ENCODE measurements at places on chromosomes 16 and 17. TPM values are rescaled to one million over a fixed set of nuclear protein-coding genes. Genes with fewer than 3 reads are reported as not detected.

- H3K4me3 ChIP-seq: no peak overlapping the region
- H3K27ac ChIP-seq: no peak overlapping the region
- H3K27me3 ChIP-seq: no peaks in the 10 kb centered on the region
- H3K36me3 ChIP-seq: no peaks in the 10 kb centered on the region
Observed at GRCh38 chr16:64878940-64879339, 242.9 kb downstream of the CDH11 start.

Gene GCSH
- total RNA-seq: 24.7 TPM

- no peak overlapping the region for H3K27ac ChIP-seq
- H3K27me3 ChIP-seq: no peaks in the 10 kb centered on the region
- no peaks in the 10 kb centered on the region for H3K4me1 ChIP-seq
- no peak overlapping the region for H3K4me3 ChIP-seq
Observed at GRCh38 chr16:11674001-11674817, 6.0 kb downstream of the SNN start.

- no peak overlapping the region for H3K4me3 ChIP-seq
- H3K4me1 ChIP-seq: no peaks in the 10 kb centered on the region
- H3K27ac ChIP-seq: no peak overlapping the region
- no peaks in the 10 kb centered on the region for H3K36me3 ChIP-seq
- no peak for DNase-seq
Observed at GRCh38 chr17:36731811-36732210, 130.4 kb downstream of the MRM1 start.

GRCh38 chr17:69539781-69540319 is 125.4 kb downstream of the MAP2K6 start:
- no peaks in the 10 kb centered on the region for H3K4me1 ChIP-seq
- peak overlapping the region; percentile 63 for H3K27ac ChIP-seq
- no peaks in the 10 kb centered on the region for H3K27me3 ChIP-seq

DNA sequence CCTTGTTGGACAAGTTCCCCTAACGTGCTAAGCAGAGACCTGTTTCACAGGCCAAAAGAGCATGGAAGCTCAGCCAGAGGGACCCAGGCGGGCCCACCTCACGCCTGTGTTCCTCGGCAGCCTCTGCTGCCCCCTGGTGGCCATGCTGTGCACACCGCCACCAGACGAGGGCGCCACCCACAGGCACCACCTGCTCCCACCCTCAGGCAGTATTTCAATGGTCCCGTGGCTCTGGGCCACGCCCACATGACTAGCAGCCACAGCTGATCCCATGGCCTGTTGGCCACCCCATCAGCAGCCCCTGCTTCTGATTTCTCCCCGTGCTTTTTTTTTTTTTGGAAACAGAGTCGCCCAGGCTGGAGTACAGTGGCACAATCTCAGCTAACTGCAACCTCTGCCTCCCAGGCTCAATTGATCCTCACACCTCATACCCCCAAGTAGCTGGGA is 18.9 kb downstream of the MPG start:
- no peaks in the 10 kb centered on the region for H3K4me1 ChIP-seq
- H3K27me3 ChIP-seq: no peaks in the 10 kb centered on the region
- no peak overlapping the region for H3K4me3 ChIP-seq
- DNase-seq: peak; percentile 89
- no peak overlapping the region for H3K27ac ChIP-seq

GRCh38 chr16:1677339-1677738 is 740 bp upstream of the JPT2 start:
- H3K4me3 ChIP-seq: no peak overlapping the region
- no peaks in the 10 kb centered on the region for H3K4me1 ChIP-seq
- no peaks in the 10 kb centered on the region for H3K27me3 ChIP-seq
- no peak for DNase-seq

Gene SLC47A2
- 0.25 TPM for total RNA-seq

Gene ZP2
- total RNA-seq: 0.25 TPM

Gene SLC5A11
- 0.79 TPM for total RNA-seq

- no peak for DNase-seq
- no peak overlapping the region for H3K27ac ChIP-seq
- no peak overlapping the region for H3K4me3 ChIP-seq
- H3K4me1 ChIP-seq: no peaks in the 10 kb centered on the region
Observed at GRCh38 chr16:85274924-85275323, 162.7 kb upstream of the CIBAR2 start.

DNA sequence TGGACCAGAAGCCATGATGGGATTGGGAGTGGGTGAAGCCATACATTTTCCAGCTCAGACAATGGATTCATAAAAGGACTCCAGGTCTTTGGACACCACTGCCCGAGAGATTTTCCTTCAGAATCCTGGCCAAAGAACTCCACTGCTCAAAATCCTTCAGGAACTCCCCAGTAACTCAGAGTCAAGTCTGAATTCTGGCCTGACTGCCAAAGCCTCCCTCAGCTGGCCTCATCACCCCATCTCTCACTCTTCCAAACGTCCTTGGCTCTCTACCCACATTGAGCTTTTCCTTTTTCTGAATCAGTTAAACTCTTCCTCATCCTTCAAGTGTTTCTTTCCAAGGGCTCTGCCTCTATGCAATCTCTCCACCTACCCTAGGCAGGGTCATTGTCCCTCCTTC is 1.2 kb upstream of the SEPTIN1 start:
- H3K4me3 ChIP-seq: no peak overlapping the region
- H3K27me3 ChIP-seq: no peaks in the 10 kb centered on the region
- H3K27ac ChIP-seq: no peak overlapping the region
- H3K36me3 ChIP-seq: no peaks in the 10 kb centered on the region
- DNase-seq: no peak

DNA sequence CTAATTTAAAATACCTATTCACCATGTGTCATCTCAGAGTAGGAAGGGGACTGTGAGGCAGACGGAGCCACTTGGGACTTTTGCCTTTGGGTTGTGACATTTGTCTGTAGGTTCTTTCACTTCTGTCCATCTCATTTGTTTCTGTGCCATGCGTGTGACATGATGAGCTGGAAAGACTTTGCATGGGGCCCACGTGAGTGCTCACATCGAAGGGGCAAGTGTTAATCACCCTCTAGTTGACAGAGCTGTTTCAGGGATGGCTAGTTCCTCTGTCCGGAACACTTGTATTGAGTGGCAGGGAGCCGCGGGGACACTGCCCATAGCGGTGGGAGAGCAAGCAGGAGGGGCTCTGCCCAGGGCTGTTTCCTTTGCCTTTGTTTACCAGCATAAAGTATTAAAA is 112.0 kb downstream of the RPTOR start:
- no peaks in the 10 kb centered on the region for H3K4me1 ChIP-seq
- no peak for DNase-seq
- H3K4me3 ChIP-seq: no peak overlapping the region
- H3K27me3 ChIP-seq: no peaks in the 10 kb centered on the region

- H3K27ac ChIP-seq: no peak within 1 kb of the TSS
- H3K36me3 ChIP-seq: no peaks in the 10 kb centered on the region
- no peak for DNase-seq
Observed at GRCh38 chr16:82626791-82627261, at the start of gene CDH13. Gene CDH13 (plus strand): TSS chr16:82626969.

GRCh38 chr16:6726621-6727020 is 606.0 kb upstream of the RBFOX1 start:
- H3K4me3 ChIP-seq: no peak overlapping the region
- no peaks in the 10 kb centered on the region for H3K4me1 ChIP-seq
- H3K27me3 ChIP-seq: no peaks in the 10 kb centered on the region
- no peak for DNase-seq

- no peaks in the 10 kb centered on the region for H3K4me1 ChIP-seq
- DNase-seq: no peak
Observed at GRCh38 chr17:30552994-30553566, 75.9 kb downstream of the GOSR1 start.
